RKO (cell line): ENCODE measurements at places on chromosomes 2 and 18.

GRCh38 chr18:58860747-58861231 lies 3.9 kb upstream of the ZNF532 start:
- no peak for DNase-seq

DNA sequence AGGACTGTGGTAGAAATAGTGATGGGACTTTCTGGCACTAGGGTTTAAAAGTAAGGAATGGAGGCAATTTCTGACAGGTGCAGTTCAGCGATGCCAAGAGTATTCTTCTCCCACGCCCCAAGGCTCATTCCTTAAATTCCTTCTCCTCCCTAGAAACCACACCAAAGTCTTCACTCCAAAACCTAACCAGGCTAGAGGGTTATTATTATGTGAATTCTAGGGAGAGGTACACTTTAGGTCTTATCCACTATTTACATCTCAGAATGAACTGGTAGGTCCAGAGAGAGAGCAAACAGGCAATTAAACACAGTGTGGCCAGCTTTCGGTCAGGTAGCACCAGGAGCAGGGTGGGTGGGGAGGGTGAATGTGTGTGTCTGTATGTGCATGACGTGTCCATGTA lies 11.4 kb downstream of the IL1F10 start:
- DNase-seq, result no peak

DNA sequence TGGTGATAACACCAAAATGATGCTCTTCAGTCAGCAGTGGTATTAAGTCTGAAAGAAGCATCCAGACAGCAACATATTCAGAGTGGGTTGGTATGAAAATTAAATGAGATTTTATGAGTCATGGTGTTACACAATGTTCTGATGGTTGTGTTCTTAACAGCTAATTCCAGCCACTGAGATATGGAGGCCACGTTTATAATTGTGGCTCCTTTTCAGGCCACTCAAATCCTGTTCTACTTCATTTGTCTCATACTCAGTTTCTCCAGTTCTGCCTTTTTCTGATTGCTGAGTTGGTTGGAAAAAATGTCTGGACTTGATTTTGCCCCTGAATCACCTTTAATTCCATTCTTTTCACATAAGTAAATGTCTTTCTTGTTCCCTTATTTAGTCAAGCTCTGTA lies 162.7 kb upstream of the COL3A1 start:
- DNase-seq, result peak; percentile 9

GRCh38 chr2:205763708-205764211 lies 81.5 kb downstream of the NRP2 start:
- DNase-seq, result peak; percentile 58

- DNase-seq, result no peak
These were observed 5.0 kb upstream of the DGKD start for GRCh38 chr2:233349005-233349998.

- no peak for DNase-seq
These were observed 28.8 kb downstream of the APCDD1 start for GRCh38 chr18:10482985-10483949.

DNA sequence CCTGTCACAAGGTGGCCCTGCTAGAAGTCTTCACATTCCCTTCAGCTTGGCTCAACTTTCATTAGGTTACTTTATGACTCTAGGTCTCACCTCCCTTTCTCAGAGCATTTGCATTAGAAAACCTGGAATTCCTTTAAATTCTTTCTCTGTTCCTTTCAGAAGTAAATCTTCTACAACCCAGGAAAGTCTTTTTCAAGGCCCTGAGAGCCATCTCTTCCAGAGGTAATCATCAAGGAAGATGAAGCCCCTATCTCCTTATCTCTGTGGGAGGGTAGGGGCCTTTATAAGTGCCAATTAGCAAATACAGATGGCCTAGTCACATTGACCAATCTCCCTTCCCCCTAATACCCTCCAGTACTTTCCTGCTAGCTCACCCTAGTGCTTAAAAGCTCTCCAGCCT lies 848.0 kb upstream of the FAM98A start:
- DNase-seq, result no peak

DNA sequence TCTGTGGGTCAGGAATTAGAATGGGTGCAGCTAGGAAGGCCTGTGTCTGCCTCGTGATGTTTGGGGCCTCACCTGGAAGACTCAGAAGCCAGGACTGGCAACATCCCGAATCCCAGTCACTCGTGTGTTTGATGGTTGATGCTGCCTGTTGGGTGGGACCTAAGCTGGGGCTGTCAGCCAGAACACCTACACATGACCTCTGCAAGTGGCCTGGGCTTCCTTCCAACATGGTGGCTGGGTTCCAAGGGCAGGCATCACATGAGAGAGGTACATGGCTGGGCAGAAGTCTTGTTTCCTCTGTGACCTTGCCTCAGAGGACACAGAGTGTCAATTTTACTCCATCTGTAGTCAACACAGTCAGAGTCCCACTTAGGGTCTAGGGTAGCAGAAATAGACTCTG lies 177.8 kb downstream of the GBX2 start:
- DNase-seq, result no peak

- no peak for DNase-seq
These were observed 55.0 kb downstream of the ARHGAP25 start for GRCh38 chr2:68789603-68790002.

GRCh38 chr2:239671916-239672849 lies 271.4 kb upstream of the HDAC4 start:
- DNase-seq, result no peak

DNA sequence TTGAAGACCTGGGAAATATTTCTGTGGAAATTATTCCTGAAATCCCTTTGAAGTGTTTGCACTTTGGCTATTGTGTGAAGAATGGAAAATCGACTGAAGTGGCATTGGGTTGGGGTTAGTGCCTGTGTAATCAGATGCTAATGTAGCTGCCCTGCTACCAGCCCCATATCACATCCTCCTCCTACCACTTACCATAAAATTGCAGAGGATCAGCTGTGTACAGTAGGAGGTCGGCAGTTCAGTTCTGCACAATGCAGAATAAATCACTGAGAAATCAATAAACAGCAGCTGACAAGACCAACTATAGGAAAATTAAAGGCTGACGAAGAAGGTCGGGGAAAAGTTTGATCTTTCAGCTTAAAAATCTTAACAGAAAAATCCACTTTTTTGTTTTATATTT lies 440.9 kb downstream of the PTPRM start:
- no peak for DNase-seq

GRCh38 chr2:12440731-12441130 lies 276.0 kb upstream of the TRIB2 start:
- no peak for DNase-seq

GRCh38 chr2:145067549-145068030 lies 547.7 kb upstream of the ZEB2 start:
- DNase-seq, result no peak

GRCh38 chr2:19893520-19894133 lies 8.2 kb downstream of the TTC32 start:
- DNase-seq, result no peak

DNA sequence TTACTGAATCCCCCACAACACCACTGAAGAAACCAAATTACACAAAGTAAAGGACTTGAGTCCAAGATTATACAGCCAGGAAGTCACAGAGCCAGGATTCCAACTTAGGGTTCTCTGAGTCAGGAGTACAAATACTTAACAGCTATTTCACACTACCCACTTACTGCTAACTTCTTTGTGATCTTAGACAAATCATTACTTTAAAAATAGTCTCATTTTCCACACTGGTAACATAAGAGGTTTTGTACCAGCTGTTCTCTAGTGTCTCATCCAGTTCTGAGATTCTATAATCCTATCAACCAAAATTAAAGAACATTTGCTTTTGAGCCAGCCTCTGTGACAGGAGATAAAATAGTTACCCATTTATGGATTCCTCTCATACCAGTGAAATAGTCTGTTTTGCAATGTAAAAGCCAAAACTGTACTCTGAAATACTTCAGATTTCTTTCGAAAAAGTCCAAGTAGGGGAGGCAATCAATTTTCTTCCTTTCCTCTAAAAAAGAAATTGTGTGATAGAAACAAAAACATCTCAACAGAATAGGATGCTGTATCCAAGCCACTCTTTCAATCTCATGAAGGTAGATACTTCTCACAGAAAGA lies 157.6 kb downstream of the LRATD1 start:
- DNase-seq, result no peak

GRCh38 chr18:24536326-24536725 lies 75.9 kb downstream of the HRH4 start:
- DNase-seq, result no peak

DNA sequence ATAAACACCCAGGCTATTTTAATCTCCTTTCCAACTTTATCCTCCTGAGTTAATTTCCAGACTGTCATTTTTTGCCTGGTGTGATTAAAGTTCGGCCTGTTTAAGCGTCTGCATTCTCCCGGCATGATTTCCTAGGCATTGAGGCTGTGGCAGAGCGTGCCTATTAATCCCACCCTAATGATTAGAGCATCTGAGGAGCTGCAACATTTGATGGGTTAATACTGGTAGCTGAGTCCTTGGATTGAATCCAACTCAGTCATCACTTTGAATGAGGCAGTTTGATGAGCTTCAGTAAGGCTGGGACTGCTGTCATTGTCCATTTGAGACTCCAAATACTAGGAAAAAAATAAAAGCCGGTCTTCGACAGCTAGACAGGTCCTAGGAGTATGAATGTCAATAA lies 882.5 kb downstream of the SLC4A3 start:
- DNase-seq, result no peak

DNA sequence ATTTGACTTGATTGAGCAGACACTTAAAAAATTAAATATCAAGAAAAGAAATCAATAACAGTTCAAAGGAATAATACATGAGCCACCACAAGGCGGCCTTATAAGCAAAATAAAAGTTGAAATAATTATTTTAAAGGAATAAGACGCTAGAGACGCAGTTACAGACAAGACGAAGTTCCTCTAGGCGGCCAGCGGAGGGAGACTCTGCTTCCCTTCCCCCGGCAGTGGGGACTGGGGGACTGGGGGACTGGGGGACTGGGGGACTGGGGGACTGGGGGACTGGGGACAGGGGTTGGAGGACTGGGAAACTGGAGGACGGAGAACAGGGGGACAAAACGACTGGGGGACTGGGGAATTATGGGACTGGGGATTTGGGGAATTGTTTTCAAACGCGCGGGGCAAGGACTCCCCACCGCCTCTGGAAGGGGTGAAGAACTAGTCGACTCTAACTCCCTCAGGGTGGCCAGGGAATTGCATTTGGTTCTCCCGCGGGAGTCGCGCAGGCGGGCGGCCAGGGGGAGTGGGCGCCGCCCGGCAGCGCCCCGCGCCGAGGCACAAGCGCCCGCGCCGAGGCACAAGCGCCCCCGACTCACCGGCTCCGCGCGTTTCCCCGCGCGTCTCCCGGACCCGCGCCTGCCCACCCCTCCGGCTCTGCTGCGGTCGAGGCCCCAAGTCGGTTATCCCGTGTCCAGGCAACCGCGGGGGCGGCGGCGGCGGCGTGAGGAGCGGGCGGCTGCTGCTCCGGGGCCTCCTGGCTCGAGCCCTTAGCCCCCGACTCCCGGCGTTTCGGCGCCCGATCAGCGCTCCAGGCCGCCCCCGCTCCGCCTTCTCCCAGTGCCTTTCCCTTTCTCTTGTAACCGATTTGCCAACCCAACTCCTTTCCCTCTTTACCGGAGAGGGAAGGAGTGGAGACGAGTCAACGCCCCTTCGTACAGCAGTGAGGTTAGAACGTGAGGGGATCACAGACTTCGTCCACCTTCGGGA lies at the start of gene CCDC178:
CCDC178 (minus strand) TSS at position 662 of the 984 bp plus-strand sequence. CDS start 28,633 bp downstream, outside the sequence.
- no peak for DNase-seq

GRCh38 chr2:47079515-47080412 lies 75.3 kb downstream of the STPG4 start:
- no peak for DNase-seq

DNA sequence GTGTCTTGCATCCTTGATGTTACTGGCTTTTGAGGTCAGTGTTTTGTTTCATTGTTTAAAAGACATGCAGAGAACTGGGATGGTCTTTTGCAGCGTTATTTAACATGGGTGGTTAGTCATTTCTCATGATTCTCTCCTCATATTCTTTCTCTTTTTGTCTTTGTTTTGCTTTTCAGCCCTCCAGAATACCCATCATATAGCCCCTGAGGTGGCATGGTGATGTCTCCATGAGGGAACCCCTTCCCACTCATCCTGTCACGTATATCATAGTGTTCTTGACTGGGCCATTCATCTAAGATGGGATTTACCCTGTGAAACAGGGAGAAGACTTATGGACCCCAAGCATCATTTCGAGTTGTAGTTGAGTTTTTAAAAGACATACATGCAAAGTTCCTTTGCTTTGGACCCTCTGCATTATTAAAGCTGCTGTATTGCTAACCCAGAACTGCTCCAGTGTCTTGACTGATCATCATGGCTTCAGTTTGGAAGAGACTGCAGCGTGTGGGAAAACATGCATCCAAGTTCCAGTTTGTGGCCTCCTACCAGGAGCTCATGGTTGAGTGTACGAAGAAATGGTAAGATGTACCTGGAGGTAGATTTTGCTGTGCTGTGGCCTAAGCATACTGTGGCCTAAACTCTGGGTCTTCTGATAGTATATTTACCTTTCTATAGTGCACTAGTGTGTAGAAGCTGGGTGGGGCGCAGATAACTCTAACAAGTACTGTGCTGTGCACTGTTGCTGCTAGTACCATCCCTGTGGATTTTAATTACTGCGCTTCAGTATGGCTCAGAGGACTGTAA lies 1.4 kb downstream of the EHBP1 start:
- no peak for DNase-seq

- DNase-seq, result peak; percentile 21
These were observed 68.3 kb upstream of the PPM1B start for GRCh38 chr2:44100351-44100750.

GRCh38 chr2:236859908-236860307 lies 225.8 kb upstream of the COPS8 start:
- DNase-seq, result no peak

DNA sequence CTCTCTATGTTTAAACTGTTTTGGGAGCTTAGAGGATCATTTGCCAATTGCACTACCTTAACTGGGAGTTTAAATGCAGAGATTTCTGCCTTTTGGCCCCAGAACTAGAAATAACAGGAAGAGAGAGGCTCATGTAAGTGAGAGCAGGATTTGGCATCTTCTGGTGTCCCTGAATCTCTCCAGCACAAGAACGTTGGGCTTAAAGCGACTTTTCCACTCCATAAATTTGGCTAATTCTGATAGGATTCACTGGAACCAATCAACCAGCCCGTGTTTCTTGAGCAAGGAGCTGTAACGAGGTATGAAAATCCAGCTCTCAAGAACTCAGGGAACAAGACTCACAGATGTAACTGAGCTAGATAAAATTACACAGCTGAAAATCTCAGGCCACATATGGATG lies 181.0 kb downstream of the C1D start:
- DNase-seq, result no peak
